ENCODE measurements at places on chromosomes 1 and 21. TPM values are rescaled to one million over a fixed set of nuclear protein-coding genes. Genes with fewer than 3 reads are reported as not detected.

The SLC26A9 gene
- 0.05 TPM for total RNA-seq

The KLHDC7A gene
- 8.7 TPM for total RNA-seq

DNA sequence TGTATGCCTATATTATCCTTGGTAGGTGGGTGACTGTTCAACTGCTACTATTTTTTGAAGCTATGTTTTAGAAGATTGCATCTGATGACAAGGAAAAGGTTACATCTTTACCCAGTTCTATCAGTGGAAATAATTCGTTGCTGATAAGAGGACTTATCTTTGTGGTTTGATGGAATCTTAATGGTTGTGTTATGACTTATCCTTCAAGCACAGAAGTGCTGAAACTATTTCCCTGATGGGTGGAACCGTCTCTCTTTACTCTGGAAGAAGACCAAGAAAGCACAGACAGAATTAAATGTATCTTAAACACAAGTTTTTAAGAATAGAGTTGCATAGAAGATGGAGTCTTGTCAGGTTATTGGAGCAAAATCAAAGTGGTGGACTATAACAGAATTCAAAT lies 437.7 kb upstream of the KAZN start:
- no peak for DNase-seq

GRCh38 chr1:96361271-96361856 lies 360.2 kb upstream of the PTBP2 start:
- no peak for DNase-seq

The LAD1 gene
- total RNA-seq, result 27.8 TPM
